ENCODE measurements at places on chromosomes 11 and 22. TPM values are rescaled to one million over a fixed set of nuclear protein-coding genes. Genes with fewer than 3 reads are reported as not detected.

C22orf15 gene
- 0.35 TPM for total RNA-seq

ABCC8 gene
- total RNA-seq: not detected

DNA sequence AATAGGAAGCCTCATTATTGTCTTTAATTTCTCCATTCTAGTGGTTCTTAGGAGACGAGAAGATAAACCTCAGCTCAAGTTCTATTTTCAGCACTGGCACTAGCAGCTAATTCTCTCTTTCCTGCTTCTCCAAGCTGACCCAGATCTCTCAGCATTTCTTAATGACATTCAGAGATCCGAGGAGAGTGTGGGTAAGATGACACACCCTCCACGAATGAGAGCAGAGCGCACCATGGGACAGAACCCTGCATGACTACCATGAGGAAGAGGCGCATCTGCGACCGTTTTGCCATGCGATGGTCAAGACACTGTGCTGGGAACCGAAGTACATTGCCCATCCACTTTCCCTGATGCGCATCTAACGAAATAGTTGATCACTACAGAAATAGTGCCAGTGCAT, 241.8 kb downstream of the LARGE1 start:
- DNase-seq: no peak

DNA sequence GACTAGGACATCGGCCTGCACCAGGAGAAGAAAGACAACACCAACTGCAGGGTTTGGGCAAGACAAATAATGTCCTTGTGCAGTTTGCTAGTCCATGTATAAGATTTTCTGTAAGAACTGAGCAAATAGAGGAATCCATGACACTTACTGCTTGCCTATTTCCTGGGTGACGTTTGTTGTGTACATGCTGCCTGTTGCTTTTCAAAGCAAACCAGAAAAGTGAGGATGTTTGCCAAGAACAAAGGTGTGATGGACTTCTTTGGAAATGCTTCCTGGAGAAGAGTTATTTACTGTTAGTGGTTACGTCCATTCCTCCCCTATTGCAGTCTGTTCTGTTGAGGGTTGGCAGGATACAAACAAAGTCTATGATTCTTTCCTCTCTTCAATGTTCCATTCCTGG, 126.5 kb downstream of the CASP12 start:
- DNase-seq: peak; percentile 70

DNA sequence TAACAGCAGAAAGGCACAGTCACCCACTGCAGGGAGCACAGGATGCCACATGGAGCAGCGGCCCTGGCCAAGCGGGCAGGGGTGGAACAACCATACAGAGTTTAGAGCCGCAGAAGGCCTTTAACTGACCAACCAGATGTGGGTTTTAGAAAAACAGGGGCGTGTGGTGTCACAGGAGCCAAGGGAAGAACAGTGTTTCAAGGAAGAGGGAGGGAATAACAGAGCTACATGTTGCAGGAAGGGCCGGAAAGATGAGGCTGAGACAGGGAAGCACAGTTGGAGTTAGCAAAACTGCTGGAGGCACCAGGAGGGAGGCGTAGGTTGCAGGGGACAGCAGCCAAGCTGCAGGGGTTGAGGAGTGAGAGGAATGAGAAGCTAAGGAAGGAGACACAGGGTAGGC, 7.8 kb upstream of the NAA40 start:
- no peak for DNase-seq

DNA sequence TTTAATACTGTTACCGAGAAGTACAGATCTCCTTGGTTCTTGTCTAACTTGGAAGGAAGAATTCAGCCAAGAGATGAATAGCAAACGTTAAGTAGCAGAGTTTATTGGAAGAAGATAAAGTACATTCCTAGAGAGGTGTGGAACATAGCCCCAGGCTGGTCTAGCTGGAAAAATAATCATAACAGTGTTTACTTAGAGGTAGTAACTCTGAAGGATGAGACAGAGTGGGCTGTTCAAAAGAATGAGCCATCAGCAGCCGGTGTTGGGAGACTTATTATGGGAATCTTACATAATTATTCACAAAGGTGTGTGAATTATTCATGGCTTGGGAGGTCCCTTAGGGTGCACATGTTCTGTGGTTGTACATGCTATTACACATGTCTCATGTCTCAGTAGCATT, 276.5 kb downstream of the LUZP2 start:
- DNase-seq: peak; percentile 64

- peak; percentile 49 for DNase-seq
Measured at GRCh38 chr11:6618117-6619003, 862 bp downstream of the TPP1 start.

THRSP gene
- total RNA-seq: not detected

KREMEN1 gene
- total RNA-seq: 19.3 TPM

- no peak for DNase-seq
Measured at GRCh38 chr22:41920271-41920976, 5.5 kb upstream of the SHISA8 start.

- no peak for DNase-seq
Measured at GRCh38 chr22:43853328-43853931, 8.9 kb downstream of the SULT4A1 start.

DNA sequence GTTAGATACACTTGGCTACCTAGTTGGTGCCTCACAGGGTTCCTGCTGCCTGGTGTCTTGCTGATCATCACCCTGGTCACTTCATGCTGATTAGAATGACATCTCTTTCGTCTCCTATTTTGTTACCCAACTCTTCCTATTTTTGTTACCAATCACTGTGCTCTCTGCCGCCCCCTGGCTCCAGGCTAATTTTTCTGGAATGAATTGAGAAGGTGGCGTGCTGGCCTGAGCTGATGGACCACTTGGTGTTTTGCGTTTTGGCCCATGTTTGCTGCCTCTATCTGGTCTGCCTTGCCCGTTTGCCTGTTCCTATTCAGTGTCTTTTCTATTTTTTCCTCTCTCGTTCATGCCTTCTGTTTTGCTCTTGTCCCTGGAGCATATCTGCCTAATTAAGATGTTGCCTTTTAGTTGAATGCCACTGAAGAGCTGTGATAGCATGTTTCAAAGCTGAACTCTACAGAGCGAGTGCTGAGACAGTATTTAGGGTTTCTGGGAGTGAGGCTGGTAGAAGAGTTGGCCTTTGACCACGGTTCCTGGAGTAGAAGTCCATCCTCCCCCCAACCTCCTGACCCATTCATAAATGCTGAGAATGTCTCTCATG, 5.9 kb upstream of the ATF4 start:
- no peak for DNase-seq

- DNase-seq: peak; percentile 86
Measured at GRCh38 chr22:41285441-41285819, 557 bp downstream of the RANGAP1 start.

- peak; percentile 74 for DNase-seq
Measured at GRCh38 chr11:35907648-35908431, 36.0 kb upstream of the LDLRAD3 start.

PEX26 gene
- total RNA-seq: 29.1 TPM

DNA sequence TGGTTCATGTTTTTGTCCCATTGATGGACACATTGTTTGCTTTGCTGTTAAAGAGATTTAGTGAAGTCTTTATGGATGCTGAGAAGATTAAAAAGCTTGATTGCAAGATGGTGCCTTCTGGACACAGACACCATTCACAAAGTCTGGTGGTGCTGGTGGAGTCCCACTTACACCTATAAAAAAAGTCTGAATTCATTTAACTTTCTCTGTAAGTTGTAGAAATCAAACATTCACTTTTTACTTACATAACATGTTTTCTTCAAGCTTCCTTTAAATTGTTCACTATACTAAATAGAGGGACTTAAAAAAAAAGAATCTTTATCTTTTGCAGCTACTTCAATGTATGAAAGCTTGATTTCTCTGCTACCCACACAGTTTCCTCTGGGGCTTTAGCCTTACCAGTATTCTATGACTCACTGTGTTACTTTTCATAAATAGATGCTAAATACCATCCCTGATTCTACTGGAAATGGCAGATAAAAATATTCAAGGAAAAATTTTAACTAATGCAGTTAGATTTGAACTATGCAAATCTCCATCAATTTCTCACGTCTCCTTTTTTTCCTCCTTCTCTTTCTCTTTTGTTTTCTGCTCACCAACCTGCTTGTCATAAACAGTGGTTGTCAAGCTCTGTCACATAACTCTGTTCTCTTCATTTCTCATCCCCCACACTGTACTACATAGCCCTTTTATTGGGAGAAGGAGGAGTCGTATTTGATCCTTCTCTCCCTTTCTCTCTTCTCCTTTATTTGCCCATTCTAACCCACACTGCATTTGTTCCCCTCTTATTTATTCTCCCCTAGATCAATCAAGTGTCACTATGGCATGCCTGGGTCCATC, 89.7 kb downstream of the FAM76B start:
- no peak for DNase-seq

DNA sequence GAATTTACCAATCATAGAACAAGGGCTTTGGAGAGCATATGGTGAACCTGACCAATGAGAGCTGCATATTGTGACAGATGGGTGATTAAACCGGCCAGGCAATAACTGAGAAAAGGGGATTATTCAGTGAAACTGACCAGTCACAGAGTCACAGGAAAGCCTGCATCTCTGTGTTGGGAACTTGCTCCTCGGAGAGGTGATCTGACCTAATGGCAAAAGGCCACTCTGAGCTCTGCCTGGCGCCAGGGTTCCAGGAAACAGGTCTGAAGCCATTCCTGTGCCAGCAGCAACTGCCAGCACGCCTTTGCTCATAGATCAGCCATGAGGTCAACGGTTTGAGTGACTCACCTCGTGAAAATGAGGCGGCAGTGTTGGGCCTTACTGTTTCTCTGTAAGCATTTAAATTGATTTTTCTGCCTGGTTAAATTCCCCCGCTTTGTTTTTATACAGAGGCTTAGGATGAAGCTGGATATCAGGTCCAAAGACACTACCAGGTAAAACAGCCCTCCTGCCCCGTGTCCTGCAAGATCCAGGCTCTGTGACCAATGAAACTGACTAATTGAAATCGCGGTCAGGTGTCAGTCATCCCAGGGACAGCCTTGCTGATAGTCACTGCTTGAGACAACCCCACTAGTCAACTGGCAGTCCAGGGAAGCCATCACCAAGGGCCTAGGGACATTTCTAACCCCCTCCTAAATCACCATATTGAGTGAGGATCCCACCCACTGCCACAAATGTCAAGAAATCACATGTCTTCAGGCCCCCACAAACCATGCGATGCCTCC, 35.8 kb upstream of the MYOD1 start:
- peak; percentile 22 for DNase-seq

GRCh38 chr11:113484223-113484622, 9.0 kb upstream of the DRD2 start:
- DNase-seq: no peak

GRCh38 chr22:30804626-30805025, 110.0 kb downstream of the OSBP2 start:
- no peak for DNase-seq

GRCh38 chr11:34823639-34824038, 92.5 kb downstream of the APIP start:
- DNase-seq: no peak

MPZL2 gene
- 62.0 TPM for total RNA-seq

DNA sequence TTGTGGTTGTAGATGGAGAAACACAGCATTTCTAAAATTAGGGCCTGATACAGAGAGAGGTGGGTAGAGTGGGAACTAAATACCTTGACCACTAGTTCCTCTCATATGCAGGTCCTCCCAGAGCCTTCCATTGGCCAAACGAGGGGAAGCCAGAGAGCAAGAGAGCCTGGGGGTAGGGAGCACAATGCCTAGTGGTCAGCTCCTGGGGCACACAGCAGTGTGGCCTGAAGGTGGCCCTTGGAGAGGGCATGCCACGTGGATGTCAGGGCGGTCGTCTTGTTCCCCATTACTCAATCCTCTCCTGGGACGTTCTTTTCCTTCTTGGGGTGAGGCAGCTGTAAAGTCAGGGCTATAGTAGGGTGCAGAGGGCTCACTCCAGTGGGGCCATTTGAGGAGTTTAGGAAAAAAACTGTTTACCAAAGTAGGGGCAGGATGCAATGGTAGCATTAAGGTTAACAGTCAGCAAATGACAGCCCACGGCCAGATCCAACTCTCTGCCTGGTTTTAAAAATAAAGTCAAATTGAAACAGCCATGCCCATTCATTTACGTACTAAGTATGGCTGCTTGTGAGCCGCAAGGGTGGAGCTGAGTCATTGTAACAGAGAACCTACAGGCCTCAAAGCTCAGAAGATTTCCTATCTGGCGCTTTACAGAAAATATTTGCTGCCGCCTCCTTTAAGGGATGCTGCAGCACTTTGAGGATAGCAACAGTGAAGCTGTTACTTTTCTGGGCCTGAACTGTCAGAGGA, 7.6 kb downstream of the MYO18B start:
- no peak for DNase-seq

GRCh38 chr22:25726241-25726640, 15.7 kb upstream of the MYO18B start:
- DNase-seq: no peak

CYP2D6 gene
- 0.71 TPM for total RNA-seq

OVOL1 gene
- total RNA-seq: 0.65 TPM

KDM2A gene
- total RNA-seq: 36.6 TPM

TRIM48 gene
- total RNA-seq: not detected

DNA sequence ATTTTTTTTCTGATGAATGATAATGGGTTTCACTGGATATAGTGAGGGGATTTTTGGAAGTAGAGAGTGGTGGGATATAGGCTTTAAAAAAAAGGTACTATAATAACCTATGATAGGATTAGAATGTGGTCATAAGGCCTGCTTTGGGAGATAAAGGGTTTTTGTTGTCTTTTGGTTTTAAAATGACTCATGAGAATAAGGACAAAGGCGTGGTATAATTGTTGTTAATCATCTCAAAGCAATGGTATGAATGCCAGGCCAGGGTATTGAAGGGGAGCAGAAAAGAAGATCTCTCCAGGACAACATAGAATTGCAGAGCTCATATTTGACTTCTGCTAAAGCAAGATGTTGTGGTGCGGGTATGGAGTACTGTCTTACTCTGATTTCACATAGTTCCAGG, 579.4 kb downstream of the JRKL start:
- DNase-seq: peak; percentile 2

TH gene
- 2.9 TPM for total RNA-seq

MS4A2 gene
- total RNA-seq: not detected

SCUBE2 gene
- total RNA-seq: 4.1 TPM

OR51I1 gene
- total RNA-seq: not detected

- DNase-seq: no peak
Measured at GRCh38 chr11:3995949-3996554, 98.5 kb upstream of the RRM1 start.

DNA sequence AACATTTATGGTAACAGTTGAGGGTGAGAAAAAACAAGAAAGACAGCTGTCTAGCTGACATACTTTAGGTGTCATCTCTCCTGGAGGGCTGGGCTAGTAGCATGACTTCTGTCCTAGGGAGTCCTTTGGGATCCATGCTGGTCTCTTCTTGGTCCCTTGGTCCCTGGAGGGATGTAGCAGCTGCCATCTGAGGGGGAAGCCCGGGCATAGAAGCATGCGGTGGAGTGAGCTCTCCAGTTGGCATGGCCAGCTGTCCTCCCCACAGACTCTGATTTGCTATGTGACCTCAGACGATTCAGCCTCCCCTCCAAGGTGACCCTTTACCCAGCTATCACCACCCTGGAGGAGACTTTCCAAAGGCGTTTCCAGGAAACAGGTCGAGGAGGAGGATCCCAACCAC, 28.7 kb downstream of the POU2F3 start:
- no peak for DNase-seq

OR51S1 gene
- total RNA-seq: not detected

DNA sequence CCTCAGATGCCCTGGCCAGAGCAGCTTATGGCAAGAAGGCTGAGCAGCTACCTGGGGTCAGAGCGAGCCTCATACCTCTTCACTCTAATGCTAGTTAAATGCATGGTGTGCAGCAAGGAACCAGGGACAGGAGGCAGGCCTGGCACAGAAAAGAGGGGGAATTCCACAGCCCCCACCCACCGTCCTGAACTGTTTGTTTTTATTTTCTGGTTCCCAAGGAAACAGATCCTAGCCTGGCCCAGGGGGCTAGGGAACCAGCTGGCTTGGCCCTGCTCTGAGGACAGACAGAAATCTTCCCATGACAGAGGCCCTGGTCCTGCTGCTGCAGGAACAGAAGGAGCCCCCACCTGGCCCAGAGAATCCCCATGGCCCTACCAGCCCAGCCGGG, 40.4 kb downstream of the SLCO2B1 start:
- no peak for DNase-seq

RFPL3 gene
- not detected for total RNA-seq

Measured in foreskin keratinocyte (primary cell).